ENCODE measurements at places on chromosomes 12 and 14.

DNA sequence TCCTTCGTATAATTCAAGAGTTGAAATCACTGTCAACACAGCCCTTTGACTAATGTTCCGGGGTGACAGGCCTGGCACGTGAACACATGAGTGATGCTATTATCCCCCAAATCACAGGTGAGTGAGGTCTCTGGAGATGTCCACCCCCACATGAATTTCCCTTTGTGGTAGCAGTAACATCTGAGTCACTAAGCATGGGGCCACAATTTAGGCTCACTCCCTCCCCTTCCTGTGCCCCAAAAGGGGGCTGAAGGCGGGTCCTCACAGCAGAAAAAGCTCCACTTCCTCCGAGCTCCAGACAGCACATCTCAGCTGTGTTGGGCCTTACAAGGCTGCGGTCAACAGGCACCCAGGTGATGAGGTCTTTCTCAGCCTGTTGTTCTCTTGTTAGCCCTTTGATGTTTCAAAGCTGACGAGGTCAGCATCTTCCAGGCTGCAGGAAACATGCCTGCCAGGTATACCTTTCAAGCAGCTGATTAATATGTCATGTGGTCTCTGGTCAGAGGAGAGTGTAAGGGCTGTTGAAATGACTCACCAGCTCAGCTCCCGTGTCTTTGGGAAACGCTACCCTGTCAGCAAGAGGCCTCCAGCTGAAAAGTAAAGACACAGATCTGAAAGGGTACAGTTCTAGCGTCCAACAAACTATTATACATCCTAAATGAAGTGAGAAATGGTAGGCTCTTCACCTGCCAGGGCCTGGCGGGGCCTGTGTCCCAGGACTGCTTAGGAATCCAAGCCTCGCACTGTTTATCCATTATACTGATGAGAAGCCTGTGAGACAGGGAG is 107.3 kb downstream of the ZFP36L1 start:
- peak; percentile 86 for ATAC-seq

GRCh38 chr12:62774794-62775193 is 160.2 kb downstream of the PPM1H start:
- no peak for ATAC-seq

- no peak for ATAC-seq
Measured at GRCh38 chr12:86663173-86663572, 407.0 kb upstream of the MGAT4C start.

DNA sequence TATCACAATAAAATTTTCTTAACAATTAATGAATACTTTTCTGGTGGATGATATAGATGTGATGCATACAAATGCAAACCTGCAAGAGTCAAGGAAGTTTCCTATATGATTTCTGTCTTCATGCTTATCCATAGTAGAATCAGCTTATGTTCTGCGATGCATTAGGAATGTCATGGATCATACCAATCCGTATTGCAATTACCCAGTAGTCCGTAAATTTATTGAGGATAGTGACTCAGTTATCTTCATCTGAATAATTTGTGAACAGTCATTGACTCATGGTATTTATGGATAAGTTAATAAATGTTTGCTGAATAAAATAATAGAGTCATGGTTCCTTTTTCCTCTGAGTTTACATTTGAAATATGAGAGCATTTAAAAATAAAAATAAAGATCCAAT is 483.4 kb downstream of the LRFN5 start:
- no peak for ATAC-seq

GRCh38 chr12:101110866-101111265 is 99.2 kb downstream of the SLC5A8 start:
- no peak for ATAC-seq

GRCh38 chr12:3728686-3729085 is 24.2 kb downstream of the CRACR2A start:
- ATAC-seq: no peak

DNA sequence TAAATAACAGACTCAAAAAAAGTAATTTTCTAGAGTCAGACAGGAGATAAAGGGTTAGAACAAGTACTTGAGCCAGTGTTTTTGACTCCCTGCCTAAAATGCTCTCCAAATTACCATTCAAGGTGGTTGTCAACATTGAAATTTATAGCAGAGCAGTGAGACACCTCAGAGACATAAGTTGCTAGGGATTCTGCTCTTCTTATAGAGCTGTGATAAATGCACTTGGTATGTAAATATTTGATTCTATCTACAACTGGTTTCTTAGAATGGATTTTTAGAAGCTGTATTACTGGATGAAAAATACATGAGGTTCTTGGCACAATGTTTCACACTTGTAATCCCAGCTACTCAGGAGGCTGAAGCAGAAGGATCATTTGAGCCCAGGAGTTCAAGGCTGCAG is 83.9 kb upstream of the OSBPL8 start:
- no peak for ATAC-seq

GRCh38 chr12:122362755-122363154 is 59.7 kb downstream of the CLIP1 start:
- no peak for ATAC-seq

- ATAC-seq: peak; percentile 41
Measured at GRCh38 chr12:131536337-131536736, 174.6 kb upstream of the SFSWAP start.

GRCh38 chr14:55127460-55127951 is 1.5 kb upstream of the LGALS3 start:
- ATAC-seq: no peak

DNA sequence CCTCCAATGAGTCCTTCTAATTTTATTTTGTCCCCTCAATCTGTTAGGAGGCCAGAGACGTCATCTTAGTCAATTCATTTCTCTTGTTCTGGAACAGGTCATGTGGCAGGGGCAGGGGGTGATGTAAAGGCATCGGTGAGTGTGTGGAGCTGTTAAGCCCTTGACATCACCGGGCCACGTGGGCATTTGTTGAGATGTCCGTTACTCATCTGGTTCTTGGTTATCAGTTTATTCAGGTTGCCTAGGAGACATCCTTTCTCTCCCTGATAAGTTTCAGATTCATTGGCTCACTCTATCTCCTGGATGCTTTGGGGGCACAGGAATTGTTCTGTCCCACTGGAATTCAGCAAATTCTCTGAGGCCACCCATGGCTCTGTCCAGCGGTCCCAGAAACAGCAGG is 33.6 kb upstream of the SEL1L start:
- ATAC-seq: no peak

GRCh38 chr12:6328945-6329702 is 12.8 kb downstream of the TNFRSF1A start:
- ATAC-seq: no peak

- ATAC-seq: no peak
Measured at GRCh38 chr12:98769068-98769467, 124.0 kb downstream of the APAF1 start.

GRCh38 chr12:69466867-69467266 is 3.3 kb upstream of the FRS2 start:
- ATAC-seq: no peak

GRCh38 chr12:130154276-130155070 is 7.8 kb upstream of the FZD10 start:
- no peak for ATAC-seq

GRCh38 chr14:102941419-102942011 is 19.1 kb downstream of the AMN start:
- ATAC-seq: no peak

GRCh38 chr14:63857466-63858030 is 4.7 kb downstream of the SYNE2 start:
- ATAC-seq: peak; percentile 55

GRCh38 chr14:37197421-37198272 is at the start of gene MIPOL1:
MIPOL1 (plus strand) TSS chr14:37197937; CDS start chr14:37247889, 49,952 bp downstream.
- peak; percentile 48 for ATAC-seq

Measured in activated CD4-positive, CD25-positive, alpha-beta regulatory T cell treated with anti-CD3 and anti-CD28 coated beads, Interleukin-2, amount 50 U/mL, for 24 hours (primary cell).